NCI-H69 (cell line): ENCODE measurements at places on chromosomes 6 and 20.
A peak's percentile ranks its signal among the peaks of the same experiment; 100 is the strongest.

- DNase-seq: no peak
Observed at GRCh38 chr6:157585274-157586087, 204.5 kb downstream of the ZDHHC14 start.

DNA sequence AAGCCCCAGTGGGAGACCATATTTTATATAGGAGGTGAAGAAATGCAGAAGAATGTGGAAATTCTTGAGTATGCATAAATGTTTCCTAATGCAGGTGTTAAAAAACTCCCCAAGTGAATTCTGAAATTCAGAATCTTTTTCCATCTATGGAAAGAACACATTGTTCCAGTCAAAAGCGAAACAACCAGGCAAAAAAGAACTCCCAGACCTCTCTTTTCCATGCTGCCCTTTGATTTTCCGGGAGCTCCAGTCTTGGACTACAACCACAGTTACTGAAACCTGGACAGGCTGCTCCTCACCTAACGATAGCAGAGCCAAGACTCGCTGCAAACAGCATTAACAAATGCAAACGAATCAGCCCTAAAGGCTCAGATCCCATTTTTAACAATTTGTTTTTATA, 108.7 kb upstream of the CNKSR3 start:
- DNase-seq: peak; percentile 77

GRCh38 chr6:25623879-25624278, 28.1 kb upstream of the SCGN start:
- peak; percentile 89 for DNase-seq

GRCh38 chr6:118768441-118768840, 117.0 kb upstream of the CEP85L start:
- no peak for DNase-seq

DNA sequence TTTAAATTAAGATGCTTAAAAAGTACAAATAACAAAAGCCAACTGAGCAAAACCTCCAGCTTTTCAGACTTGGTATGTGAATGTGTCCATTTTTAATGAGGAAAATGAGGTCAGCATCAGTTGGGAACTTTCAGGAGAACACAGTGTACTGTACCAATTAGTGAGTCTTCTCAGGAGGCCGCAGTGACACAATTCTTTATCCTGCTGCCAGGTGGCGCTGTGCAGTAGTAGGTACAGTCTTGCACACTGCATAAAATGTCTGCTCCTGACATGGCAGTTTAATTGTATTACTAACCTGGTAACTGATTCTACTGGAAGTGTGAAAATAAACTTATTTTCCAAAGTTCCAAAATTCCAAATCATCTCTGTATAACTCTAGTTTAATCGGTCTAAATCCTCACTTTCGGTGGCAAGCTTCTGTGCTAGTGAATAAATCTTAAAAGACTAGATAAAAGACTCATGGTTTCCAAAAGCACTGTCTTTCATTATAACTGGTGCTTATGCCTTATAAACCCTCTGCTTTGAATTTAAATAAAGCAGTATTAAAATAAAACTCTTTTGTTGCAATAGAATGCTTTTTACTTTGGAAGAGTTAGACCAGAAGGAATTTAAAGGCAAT, 214.8 kb upstream of the MMS22L start:
- DNase-seq: peak; percentile 90

GRCh38 chr20:63363013-63363957, 2.1 kb upstream of the CHRNA4 start:
- no peak for DNase-seq

GRCh38 chr20:52847731-52848359, 124.3 kb upstream of the TSHZ2 start:
- DNase-seq: no peak
